ENCODE measurements at places on chromosomes 3 and 15.

- DNase-seq, result no peak
Observed at GRCh38 chr3:3589715-3590130, 209.5 kb upstream of the LRRN1 start.

GRCh38 chr3:142926368-142926944 lies 37.0 kb downstream of the PAQR9 start:
- DNase-seq, result no peak

DNA sequence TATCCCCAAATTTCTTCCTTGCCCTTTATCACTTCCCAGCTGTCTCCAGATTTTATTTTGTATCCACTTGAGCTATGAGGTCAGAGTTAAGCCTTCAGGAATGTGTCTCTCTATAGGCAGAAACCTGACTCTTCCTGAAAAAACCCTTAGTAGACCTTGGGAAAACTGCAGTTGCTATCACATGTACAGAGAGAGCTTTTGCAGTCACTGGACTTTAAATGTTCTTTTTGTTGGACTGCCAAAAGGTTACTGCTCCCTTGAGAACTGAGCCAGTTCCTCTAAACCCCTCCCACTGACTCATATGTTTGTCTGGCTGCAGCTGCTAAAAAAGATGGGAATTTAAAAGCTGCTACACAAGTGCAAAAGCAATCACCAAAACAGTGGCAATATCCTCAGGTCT lies 169.1 kb upstream of the CCDC54 start:
- no peak for DNase-seq

GRCh38 chr15:58086491-58086890 lies 21.0 kb upstream of the ALDH1A2 start:
- no peak for DNase-seq

DNA sequence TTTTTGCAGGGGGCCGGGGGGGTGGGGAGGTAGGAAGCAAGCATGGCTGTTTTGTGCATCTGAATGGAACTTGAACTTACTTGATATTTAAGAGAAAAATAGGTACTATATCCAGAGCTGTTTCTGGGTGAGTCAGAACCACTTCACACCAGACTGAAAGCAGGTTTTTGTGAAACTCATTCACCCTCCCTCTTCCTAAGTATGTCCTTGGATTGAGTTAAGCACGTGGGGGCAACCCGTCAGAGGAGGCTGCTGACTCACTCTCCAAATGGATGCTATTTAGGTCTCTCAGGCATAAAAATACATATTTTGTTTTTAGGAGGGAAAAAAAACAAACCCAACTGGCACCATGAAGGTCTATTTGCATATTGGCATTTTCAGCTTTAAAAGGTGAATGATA lies 270.3 kb downstream of the RYR3 start:
- no peak for DNase-seq

All from vagina (tissue), 2 donors.